ENCODE measurements at places on chromosomes 3 and 15. TPM values are rescaled to one million over a fixed set of nuclear protein-coding genes. Genes with fewer than 3 reads are reported as not detected.

ISLR2 gene
- total RNA-seq, result not detected

- DNase-seq, result no peak
These were observed 20.5 kb upstream of the ACTC1 start for GRCh38 chr15:34815836-34816235.

DNA sequence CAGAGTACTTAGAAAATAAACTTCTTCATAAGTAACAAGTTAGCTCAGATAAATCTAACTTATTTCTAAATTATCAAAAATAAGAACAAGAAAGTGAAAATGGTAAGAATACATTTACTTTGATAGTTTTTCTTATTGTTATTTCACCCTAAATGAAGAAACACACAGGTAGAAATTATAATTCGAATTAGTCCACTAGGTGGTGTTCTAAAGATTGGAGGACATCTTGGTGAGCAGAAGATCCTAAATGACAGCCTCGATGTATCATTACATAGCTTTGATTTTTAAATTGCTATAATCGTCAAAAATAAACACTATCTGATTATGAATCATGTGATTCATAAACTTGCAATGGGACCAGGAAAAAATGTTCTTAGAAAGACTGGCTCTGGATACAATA, 280.8 kb upstream of the UBE2E2 start:
- no peak for DNase-seq

DNA sequence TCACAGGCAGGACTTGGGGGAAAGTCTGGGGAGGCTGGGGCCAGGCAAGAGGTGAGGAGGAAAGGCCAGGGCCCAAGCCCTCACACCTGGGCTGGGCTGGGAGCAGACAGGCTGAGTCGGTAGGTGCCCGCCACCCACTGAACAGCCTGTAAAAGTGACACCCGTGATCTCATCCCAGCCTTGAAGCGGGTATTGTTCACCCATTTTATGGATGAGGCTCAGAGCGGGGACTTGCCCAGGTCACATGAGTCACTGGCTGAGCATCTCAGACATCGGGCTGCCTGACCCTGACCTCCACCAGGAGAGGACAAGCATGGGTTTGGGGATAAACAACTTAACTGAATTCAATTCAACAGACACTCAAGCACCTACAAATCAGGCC, 52.0 kb upstream of the CTSH start:
- DNase-seq, result no peak

Data from activated CD8-positive, alpha-beta T cell treated with anti-CD3 and anti-CD28 coated beads, Interleukin-2, amount 10 ng/mL, durations not matched to agents 7 days and 5 days (primary cell).